ENCODE measurements at places on chromosomes 3 and 15. TPM values are rescaled to one million over a fixed set of nuclear protein-coding genes. Genes with fewer than 3 reads are reported as not detected.

ZDHHC23 gene
- 9.4 TPM for total RNA-seq

GP9 gene
- 7.9 TPM for total RNA-seq

CEP70 gene
- 14.7 TPM for total RNA-seq

C3orf85 gene
- total RNA-seq: not detected

ACVR2B gene
- total RNA-seq: 4.1 TPM

MESD gene
- total RNA-seq: 39.8 TPM

MUSTN1 gene
- total RNA-seq: 2.5 TPM

IRAK2 gene
- total RNA-seq: 11.4 TPM

RTP3 gene
- not detected for total RNA-seq

ZNF502 gene
- total RNA-seq: 4.2 TPM
